Activated naive CD8-positive, alpha-beta T cell treated with anti-CD3 and anti-CD28 coated beads, Interleukin-2, amount 50 U/mL, for 16 hours (primary cell): ENCODE measurements at places on chromosomes 6 and 20.
A peak's percentile ranks its signal among the peaks of the same experiment; 100 is the strongest.

DNA sequence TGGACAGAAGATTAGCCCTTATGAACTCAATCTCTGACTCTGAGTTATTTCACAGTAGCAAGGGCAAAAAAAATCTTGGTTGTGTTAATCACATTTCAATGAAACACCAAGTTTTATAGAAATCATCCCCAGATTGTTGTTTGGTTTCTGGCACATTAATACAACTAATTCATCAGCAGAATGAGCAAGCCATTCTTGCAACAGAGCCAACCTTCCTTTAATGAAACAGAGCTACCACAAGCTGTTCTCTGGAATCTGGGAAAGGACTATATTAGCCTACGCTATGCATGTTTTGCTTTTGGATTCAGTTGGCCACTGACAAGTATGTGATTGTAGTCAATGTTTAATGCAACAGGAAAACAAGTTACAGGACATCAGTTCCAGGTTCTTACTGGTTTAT is 13.8 kb upstream of the POPDC3 start:
- DNase-seq: no peak

- no peak for DNase-seq
These were observed 20.8 kb downstream of the RALGAPA2 start for GRCh38 chr20:20691477-20692235.

DNA sequence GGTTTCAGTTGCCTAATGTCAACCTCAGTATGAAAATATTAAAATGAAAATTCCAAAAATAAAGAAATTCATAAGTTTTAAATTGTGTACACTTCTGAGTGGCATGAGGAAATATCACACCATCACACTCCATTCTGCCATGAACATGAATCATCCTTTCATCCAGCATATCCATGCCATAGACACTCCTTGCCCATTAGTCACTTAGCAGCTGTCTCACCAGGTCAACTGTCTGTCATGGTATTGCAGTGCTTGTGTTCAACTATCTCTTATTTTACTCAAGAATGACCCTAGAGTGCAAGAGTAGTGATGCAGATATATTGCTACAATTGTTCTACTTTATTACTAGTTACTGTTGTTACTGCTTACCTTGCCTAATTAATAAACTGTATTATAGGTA is 712.4 kb downstream of the EPHA7 start:
- DNase-seq: no peak

DNA sequence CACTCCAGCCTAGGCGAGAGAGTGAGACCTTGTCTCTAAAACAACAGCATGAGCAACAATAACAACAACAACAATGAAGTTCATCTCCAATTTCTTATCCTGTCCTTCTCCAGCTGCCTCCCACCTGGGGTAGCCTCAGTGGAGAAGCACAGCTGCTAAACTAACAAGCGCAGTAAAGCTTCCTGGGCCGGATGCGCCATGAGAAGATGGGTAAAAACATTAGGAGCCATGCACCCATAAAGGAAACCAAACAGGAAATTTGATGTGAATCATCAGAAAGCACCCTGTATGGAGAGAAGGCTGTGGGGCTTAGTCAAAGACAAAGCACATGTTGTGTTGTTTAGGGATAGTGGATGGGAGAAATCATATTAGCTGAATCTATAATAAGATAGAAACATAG is 61.1 kb upstream of the CCN6 start:
- no peak for DNase-seq

DNA sequence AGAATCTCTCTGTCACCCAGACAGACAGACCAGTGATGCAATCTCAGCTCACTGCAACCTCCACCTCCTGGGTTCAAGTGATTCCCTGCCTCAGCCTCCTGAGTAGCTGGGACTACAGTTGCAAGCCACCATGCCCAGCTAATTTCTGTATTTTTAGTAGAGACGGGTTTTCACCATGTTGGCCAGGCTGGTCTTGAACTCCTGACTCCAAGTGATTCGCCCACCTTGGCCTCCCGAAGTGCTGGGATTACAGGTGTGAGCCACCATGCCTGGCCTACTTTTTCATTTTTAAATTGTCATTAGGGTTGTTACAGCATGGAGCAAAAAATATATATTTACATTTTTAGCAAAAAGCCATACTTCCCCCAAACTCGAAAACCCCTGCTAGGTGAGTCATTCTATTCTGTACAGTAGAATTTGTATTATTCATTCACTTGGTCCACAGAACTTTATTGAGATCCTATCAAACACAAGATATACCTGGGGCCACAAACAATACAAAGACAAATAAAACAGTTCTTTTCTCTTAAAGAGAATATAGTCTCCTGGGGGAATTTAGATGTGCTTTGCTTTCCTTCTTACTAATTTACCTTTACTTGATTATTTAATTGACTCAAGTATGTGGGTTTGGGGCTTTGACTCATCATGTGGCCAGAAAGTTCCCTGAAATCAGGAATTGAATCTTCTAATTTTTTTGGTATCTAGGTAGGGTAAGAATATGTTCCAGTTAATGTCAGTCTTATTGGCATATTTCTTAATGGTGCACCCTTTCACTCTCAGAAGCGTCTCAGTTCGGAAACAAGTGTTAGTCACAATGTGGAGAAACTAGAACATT is 16.6 kb upstream of the CCND3 start:
- no peak for DNase-seq

GRCh38 chr6:37709932-37710555 is 12.4 kb upstream of the MDGA1 start:
- no peak for DNase-seq

GRCh38 chr6:88426005-88426404 is 259.9 kb upstream of the CNR1 start:
- no peak for DNase-seq

GRCh38 chr20:49310705-49311104 is 32.8 kb upstream of the ZNFX1 start:
- DNase-seq: no peak

GRCh38 chr20:60008130-60008808 is 50.0 kb downstream of the CDH26 start:
- no peak for DNase-seq

DNA sequence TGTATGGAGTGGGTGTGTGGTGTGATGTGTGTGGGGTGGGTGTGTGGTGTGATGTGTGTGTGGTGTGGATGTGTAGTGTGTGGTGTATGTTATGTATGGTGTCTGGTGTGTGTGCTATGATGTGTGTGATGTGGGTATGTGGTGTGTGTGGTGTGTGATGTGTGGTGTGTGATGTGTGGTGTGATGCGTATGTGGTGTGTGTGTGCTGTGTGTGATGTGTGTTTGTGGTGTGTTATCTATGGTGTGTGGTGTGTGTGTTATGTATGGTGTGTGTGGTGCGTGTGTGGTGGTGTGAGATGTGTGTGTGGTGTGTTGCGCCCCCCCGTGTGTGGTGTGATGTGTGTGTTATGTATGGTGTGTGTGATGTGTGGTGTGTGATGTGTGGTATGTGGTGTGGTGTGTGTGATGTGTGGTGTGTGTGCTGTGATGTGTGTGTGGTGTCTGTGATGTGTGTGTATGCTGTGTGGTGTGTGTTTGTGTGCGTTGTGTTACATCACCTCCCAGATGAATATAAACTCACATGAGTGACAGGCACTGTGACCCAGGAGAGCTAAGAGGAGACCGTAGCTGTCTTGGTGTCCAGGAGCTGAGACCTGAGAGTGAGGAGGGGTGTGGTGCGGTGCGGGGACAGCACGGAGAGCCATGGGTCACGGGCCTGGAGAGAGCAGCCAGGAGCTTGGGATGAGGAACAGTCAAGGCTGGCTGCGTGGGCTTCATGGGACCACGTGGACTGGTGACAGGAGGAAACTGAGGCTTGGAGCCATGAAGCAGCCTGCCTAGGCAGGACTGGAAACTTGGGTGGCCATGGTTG is 8.8 kb downstream of the DLGAP4 start:
- DNase-seq: no peak

DNA sequence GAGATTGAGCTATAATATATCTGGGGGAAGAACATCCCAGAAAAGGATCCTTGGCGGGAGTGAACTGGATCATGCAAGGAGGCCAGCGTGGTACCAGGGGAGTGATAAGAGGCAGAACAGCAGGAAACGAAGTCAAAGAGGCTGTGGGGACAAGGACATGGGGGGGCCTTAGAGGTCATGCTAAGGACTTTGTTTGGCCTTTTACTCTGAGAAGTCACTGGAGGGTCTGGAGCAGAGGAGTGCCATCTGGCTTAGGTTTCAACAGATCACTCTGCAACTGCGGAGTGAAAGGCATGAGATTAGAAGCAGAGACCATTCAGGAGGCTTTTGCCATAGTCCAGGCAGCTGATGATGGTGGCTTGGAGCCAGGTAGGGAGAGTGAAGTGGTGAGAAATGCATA is 24.3 kb downstream of the MRAP2 start:
- DNase-seq: no peak

GRCh38 chr20:58997141-58997770 is 9.8 kb downstream of the CTSZ start:
- no peak for DNase-seq

DNA sequence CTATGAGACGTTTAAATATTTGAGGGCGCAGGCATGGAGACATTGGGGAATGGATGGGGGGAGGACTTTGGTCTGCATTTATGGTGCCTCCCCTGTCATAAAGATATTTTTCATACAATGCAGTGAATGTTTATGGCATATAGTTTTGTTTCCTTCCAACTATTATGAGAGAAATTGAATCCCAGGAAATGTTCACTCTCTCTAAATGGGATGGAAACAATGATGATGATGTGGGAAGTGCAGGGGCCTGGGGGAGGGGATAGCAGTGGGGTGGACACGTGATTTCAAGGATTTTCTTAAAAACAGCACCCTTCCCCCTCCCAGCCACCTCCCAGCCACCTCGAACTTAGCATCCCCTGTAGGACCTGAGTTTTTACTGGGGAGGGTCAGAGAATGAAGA is 69.9 kb downstream of the TOX2 start:
- no peak for DNase-seq

DNA sequence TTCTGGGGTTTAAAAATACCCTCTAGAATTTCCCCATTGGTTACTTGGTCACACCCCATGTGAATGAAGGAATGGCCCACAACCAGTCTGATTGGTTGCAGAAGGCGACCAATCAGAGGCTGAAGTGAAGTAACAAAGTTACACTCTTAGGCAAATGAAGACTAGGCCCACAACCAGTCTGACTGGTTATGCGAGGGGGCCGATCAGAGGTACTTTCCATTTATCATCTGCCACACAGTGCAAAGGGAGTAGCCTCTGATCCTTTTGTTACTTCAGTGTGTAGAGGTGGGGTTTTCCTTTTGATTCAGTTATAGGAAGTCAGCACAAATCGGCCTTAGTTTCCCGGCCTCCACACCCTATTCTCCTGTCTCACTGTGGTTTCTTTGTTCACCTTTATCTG is 61.2 kb upstream of the SGK1 start:
- no peak for DNase-seq

DNA sequence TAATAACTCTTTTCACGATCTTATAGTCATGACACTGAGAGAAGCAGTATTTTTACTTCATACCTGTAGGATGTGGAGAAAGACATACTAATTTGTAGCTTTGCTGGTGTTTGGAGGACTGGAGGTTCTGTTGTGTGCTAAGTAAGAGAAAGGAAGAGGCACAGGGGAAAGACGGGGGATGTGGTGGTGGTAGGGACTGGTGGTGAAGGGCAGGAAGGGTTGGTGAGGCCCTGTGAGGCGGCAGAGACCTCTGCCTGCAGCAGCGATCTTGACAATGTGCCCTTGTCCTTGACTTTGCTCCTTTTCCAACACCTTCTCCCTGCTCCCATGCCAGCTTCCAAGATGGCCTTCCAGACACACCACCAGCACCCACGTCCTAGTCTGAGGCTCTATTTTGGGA is 32.6 kb upstream of the MPC1 start:
- no peak for DNase-seq

- peak; percentile 35 for DNase-seq
These were observed 36.4 kb downstream of the HFE start for GRCh38 chr6:26123675-26123946.
